Stimulated activated CD8-positive, alpha-beta memory T cell treated with anti-CD3 and anti-CD28 coated beads, Interleukin-12 subunit alpha, Interleukin-12 subunit beta, amount 100 ng/mL, for 4 hours (primary cell): ENCODE measurements at places on chromosomes 2 and 18.

GRCh38 chr2:41779888-41780287 lies 267.9 kb upstream of the PKDCC start:
- DNase-seq, result no peak

DNA sequence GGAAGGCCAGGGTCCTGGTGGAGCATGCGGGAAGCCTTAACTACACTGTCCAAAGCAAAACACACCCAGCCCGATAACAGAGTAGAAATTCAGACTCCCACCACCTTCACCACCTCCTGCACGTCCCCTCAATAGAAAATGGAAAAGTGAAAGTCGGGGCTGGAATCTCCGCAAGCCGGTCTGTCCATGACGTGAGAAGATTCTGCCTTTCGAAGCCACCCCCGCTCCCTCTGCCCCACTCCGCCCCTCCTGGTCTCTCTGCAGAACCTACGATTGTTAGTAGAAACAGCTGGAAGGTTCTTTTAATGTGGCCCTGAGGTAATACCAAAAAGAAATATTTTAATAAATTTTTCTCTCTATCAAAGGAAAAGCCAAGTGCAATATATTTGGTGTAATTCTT lies 116.4 kb downstream of the GBX2 start:
- DNase-seq, result no peak

GRCh38 chr2:65746931-65747675 lies 314.7 kb upstream of the SPRED2 start:
- no peak for DNase-seq

DNA sequence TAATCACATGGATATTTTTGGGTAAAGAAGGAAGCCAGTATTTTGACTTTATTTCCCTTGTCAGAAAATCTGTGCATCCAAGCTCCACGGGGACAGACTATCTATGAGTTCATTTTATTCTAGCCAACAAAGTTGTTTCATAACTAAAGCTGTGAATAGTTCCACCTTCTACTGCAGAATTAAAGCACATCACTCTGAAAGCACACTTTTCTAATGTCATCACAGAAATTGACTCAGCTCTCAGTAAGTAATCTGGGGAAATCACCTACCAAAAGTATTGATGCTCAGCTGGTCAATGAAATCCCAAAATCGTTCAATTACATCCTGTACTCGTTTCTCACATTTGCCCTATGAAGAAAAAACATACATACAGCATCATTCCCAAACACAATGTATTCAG lies 19.1 kb downstream of the IAH1 start:
- DNase-seq, result no peak

DNA sequence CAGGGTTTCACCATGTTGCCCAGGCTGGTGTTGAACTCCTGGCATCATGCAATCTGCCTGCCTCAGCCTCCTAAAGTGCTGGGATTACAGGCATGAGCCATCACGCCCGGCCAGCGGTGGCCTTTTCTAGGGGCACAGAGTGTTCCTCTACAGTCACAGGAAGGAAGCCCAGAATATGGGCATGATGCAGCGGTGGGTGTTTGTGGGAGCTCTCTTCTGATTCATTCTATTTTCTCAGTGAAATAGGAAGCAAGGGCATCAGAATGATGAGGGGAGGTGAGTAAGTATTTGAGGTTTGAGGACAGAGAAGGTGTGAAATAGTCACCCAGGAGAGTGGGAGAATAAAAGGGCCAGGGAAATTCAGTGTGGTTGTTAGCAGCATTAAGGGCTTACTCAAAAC lies 70.3 kb upstream of the PSME4 start:
- DNase-seq, result peak; percentile 33

DNA sequence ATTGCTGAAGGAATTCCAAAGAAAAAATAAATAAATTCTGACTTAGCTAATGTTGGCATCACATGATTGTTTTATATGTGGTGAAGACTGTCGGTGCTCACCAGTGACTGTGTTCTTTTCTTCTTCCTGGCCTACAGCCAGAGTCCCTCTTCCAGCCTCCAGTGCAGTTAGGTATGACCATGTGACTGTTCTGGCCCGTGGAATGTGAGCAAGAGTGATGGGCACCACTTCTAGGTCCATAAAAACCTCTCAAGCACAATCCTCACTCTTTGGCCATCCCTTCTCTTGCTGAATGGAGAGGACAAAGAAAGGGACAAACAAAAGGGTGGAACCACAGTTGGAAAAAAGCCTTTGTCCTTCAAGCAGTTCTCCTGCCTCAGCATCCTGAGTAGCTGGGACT lies 39.0 kb upstream of the BMPR2 start:
- no peak for DNase-seq

DNA sequence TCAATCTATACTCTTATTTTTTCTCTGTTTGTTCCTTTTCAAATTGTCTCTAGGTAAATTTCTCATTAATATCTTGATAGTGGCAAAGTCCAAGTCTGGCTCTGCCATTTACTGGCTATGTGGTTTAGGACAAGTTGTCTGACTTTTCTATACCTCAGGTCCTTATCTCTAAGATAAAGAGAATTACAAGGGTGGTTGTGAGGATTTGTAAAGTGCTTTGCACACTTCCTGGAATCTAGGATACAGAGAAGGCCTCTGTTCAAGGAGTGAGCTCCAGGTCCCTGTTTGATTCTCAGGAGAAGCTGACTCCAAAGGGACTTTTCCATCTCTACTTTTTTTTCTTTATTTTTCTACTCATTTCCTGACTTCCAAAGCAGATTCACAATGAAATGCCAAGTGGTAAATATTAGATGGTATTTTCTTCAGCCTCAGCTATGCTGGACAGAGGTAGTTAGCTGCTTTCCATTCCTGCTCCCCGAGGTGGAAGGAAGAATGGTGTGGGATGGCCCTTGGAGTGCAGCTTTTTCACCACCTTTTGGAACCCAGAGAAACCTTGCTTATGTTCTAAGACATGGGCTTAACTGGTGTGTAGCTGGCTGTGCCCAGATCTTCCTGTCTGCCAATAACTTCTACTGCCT lies 90.5 kb downstream of the GALNT1 start:
- no peak for DNase-seq

DNA sequence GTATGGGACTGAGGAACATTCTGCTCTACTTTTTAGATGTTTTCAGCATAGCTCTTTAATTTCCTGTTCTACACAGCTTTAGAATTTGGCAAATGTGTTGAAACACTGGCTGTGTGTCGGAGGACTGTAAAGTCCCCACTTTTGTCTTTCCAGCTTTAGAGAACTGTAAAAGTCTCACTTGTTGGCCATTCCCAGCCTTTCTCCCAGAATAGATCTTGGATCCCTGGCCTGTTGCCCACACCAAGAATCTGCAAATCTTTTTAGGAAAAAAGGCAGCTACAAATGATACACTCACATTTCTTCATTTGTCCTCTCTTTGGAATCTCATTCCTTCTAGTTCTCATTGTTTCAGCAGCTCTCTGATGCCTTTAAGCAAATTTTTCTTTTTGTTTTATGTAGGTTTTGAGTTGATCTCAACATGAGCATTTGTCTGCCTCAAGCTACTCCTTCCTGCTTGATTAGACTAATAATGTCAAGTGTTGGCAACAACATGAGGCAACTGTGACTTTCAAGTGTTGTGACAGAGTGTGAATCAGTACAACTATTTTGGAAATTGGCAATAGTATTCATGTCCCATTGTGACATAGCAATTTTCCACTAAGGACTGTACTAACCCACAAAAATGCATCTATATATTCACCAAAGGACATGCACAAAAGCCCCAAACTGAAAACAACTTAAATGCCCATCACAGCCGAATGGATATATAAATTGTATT lies 610.8 kb downstream of the EPHA4 start:
- DNase-seq, result no peak

- DNase-seq, result no peak
Measured at GRCh38 chr2:217437290-217437870, 565.4 kb downstream of the TNS1 start.
